ENCODE measurements at places on chromosomes 13 and 19.

- no peak for DNase-seq
Observed at GRCh38 chr19:28764066-28764465, 448.9 kb downstream of the UQCRFS1 start.

GRCh38 chr19:41367848-41368301, 3.9 kb upstream of the B9D2 start:
- DNase-seq, result no peak

- DNase-seq, result no peak
Observed at GRCh38 chr13:33256148-33256840, 29.3 kb downstream of the STARD13 start.

DNA sequence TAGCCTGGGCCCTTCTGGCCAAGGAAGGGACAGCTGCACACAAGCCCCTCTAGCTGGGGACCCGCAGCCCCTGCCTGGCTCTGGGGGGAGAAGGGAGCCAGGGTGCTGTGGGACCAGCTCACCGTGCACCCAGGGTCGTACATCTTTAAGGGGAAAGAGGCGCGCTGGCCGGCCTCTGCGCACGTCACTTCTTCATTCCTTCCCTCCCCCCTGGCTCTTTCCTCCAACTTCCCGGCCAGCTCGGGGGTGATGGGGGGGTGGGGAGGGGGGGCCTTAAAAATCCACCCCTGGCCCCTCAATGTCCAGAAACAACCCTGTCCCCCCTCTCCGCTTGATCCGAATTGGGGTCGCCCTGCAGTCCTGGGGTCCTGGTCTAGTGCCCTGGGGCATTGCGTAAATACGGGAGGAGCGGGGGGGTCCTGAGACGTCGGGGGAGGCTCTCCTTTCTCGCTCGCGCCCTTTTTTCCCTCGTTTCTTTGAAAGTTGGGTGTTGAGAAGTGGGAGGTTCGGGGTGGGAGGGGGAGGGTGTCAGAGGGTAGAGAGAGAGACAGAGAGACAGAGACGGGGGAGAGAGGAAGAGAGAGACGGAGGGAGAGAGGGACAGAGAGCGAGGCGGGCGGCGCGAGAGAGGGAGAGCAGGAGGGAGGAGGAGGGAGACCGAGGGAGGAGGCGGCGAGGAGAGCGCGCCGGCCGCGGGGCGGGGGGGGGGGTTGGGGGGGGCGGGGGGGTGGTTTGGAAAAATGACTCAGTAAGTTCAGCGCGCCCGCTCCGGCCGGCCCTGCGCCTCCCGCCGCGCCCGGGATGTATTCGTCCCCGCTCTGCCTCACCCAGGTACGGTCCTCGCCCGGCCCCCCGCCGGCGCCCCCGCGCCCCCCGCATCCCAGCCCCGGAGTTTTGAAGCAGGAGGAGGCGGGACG, at the start of gene NFIC:
TSS of gene NFIC (plus strand) at position 748 of the 917 bp plus-strand sequence. CDS start at position 802, 54 bp downstream.
- peak; percentile 40 for DNase-seq

DNA sequence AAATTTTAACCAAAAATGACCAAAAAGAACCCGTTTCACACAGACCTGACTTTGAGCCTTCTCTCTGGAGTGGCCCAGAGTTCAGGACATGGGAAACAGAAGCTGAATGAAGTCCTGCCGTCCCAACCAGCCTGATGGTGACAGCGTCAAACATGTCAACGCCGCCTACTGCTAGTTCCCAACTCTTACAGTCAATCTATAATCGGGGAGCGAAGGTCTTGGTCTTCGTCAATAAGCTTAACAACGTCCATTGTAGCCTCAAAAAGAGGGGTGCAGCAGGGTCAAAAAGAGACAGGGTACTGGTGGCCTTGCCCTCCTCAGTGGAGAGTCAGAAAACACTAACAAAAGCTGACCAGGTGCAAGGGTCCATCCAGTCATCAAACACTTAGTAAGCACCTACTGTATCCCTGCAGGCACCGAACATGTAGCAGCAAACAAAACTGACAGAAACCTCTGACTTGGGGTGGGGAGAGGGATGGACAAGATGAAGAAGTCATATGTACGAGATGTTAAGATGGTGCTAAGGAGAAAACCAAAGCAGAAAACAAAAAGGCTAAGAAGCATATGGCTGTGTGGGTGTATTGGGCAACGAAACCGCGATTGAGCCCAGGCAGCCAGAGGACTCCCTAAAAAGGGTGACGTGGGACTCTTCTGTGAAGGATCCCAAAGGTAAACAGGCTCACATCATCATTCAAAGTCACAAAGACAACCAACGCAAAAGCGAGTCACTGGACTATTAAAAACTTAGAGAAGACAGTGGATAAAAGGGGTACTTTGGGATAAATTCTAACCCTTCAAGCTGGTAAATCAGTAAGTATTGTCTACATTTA, 12.0 kb downstream of the MLLT1 start:
- no peak for DNase-seq

DNA sequence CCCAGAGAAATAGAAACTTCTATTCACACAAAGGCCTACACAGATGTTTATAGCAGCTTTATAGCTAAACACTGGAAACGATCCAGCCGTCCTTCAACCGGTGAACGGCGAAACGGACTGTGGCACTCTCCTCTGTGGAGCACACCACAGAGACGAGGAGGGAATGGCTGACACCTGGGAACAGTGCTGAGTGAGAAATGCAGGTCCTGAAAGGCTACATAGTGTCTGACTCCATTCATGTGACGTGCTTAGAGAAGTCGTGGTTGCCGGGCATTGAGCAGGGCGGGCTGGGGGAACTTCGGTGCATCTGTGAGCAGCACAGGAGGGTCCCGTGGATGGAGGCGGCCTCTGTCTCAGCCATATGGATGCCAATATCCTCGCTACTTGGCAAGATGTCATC, 3.1 kb upstream of the GRK1 start:
- DNase-seq, result no peak

DNA sequence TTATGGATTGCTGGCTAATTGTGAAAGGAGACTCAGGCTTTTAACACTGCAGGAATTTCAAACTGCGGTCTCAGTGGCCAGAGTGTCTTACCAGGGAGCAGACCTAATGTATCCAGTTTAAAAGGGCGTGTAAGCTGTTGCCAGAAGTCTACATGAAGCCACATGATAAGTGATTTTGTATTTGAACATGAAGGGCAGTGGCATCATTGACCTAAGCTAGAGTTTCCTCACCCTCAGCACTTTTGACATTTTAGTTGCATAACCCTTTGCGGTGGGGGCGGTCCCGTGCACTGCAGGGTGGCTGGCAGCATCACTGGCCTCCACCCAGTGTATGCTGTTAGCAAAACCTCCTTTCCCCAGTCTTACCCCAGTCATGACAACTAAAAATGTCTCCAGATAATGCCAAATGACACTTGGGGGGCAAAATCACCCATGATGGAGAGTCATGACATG, 23.7 kb upstream of the GPR18 start:
- DNase-seq, result peak; percentile 80

- no peak for DNase-seq
Observed at GRCh38 chr13:111005364-111005763, 90.5 kb upstream of the ANKRD10 start.

DNA sequence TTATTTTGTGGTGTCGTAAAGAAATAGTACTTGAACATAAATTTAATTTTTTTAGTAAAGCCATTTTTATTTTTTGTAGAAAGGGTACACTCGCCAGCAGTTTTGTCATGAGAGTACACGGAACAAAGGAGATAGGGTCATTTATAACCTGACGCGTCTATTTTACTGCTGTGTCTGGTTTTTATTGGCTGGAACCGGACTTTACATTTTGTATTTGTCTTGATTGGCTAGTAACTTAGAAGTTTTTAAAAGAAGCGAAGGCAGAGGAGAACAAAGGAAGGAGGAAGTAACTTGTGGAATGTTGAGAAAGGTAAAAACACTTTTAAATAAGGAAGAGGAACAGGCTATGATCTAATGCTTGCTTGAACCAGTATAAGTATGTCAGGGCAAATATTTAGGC, 43.5 kb downstream of the TRPM4 start:
- no peak for DNase-seq

- DNase-seq, result no peak
Observed at GRCh38 chr19:37218592-37218935, 550 bp downstream of the ZNF383 start.

GRCh38 chr19:42311657-42312056, 1.5 kb upstream of the TMEM145 start:
- DNase-seq, result no peak

- DNase-seq, result peak; percentile 47
Observed at GRCh38 chr19:52542984-52543664, 15.7 kb downstream of the ZNF808 start.

GRCh38 chr19:6735181-6735911, 2.0 kb downstream of the GPR108 start:
- no peak for DNase-seq

DNA sequence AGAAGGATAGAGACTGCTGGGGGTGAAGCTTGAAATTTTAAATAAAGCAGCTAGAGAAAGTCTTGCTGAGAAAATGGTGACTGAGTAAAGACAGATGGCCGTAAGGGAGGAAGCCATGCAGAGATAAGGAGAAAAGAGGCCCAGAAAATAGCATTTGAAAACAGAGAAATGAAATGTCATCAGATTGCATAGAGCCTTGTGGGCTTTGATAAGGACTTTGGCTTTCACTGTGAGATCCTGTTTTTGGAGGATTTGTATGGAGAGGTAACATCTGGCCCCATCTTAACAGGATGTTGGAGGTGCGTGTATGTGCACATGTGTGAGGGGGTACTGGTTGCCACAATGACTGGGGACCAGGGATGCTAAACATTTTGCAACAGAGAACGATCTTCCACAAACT, 19.5 kb upstream of the ATP8A2 start:
- no peak for DNase-seq

DNA sequence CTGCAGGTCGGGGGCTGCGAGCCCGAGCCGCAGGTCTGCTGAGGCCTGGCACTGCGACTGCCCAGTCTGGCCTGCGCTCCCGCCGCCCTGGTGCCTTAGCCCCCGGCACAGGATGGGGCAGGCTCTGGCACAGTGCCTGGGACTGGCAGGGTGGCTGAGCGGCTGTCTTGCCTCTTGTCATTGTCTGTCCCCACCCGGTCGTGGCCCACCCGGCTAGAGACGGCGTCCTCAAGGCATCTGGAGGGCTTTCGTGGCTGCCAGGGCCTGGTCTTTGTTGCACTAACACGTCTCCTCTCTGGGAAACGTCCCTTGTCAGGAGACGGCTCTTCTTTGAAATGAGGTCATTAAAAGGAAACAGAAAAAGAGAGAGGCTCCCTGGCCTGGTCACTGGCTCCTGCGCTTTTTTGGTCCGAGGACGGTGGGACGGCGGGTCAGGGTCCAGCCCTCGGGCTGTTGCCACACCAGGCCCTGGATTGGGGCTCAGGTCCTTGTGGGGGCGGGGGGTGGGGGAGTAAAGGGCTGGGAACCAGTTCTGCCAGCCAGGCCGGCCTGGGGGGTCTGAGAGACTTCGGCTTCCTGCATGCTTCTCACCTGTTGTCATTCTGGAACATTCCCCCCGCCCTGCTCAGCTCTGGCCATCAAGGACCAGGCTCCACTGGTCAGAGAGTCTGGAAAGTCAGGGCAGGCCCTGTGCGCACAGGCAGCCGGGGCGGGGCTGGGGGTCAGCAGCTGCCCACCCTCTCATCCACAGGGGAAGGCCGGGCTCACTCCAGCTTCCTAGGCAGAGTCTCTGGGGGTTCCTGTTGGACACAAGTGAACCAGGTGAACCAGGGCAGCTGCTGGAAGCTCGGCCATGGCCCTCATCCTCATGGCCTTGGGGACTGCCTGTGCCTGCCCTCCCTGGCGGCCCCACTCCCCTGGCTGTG, 6.2 kb upstream of the ZNF554 start:
- DNase-seq, result no peak

DNA sequence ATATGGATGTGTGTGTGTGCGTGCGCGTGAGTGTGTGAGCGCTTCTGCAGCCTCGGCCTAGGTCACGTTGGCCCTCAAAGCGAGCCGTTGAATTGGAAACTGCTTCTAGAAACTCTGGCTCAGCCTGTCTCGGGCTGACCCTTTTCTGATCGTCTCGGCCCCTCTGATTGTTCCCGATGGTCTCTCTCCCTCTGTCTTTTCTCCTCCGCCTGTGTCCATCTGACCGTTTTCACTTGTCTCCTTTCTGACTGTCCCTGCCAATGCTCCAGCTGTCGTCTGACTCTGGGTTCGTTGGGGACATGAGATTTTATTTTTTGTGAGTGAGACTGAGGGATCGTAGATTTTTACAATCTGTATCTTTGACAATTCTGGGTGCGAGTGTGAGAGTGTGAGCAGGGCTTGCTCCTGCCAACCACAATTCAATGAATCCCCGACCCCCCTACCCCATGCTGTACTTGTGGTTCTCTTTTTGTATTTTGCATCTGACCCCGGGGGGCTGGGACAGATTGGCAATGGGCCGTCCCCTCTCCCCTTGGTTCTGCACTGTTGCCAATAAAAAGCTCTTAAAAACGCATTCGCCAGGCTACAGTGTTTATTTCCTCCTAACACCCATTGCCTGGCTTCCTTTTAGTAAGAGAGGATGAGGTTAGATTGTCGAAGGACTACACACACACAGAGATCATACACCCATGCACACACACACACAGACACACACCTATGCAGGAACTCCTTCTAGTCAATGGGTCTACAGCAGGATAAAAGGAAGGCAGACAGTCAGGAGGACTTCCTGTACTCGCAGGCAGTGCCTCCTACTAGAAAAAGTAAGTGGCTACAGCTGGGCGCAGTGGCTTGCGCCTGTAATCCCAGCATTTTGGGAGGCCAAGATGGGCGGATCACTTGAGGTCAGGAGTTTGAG, 7.1 kb downstream of the FOSB start:
- DNase-seq, result peak; percentile 85

DNA sequence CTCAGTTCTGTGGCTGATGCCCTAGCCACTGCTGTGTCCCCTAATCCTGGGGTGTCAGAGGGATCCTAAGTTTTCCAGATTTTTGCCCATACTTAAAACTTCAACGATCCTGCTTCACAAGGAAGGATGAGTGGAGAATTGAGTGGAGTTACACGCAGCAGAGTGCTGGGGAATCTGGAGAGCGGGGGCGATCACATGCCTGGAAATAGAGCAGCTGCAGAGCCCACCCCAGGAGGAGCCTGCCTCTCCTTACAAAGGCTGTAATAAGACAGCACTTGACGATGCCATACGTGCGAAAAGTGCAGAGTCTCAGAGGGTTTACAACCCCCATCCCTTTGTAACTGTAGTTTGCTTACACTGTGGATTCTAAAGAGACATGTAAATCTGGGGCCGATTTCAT, 40.6 kb downstream of the SUGP2 start:
- no peak for DNase-seq

GRCh38 chr19:56309511-56310185, 5.0 kb downstream of the ZSCAN5A start:
- DNase-seq, result peak; percentile 58

- no peak for DNase-seq
Observed at GRCh38 chr19:16458391-16459341, 13.1 kb downstream of the EPS15L1 start.

- DNase-seq, result no peak
Observed at GRCh38 chr13:70430256-70430655, 322.0 kb upstream of the KLHL1 start.

GRCh38 chr13:114151565-114152284, 19.3 kb upstream of the RASA3 start:
- DNase-seq, result peak; percentile 52

DNA sequence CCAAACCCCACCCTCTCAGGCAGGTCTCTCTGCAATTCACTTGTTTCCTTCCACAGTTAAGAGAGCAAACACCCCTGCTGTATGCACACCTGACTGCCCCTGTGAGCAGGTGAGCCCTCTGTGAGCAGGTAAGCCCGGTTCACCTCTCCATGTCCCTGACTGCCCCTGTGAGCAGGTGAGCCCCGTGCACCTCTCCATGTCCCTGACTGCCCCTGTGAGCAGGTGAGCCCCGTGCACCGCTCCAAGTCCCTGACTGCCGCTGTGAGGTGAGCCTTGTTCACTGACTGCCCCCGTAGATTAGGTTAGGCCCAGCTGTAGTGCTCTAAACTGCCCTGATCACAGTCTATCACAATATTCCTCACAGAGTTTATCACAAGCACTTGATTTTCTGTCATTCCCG, 29.2 kb downstream of the TMTC4 start:
- no peak for DNase-seq

- no peak for DNase-seq
Observed at GRCh38 chr13:25377244-25377962, 5.6 kb downstream of the ATP8A2 start.

Data from CD4-positive, alpha-beta T cell treated with Interleukin-1 beta for 1 hour (primary cell).